Stimulated activated CD8-positive, alpha-beta memory T cell treated with anti-CD3 and anti-CD28 coated beads, Interleukin-7, amount 100 ng/mL, for 48 hours (primary cell): ENCODE measurements at places on chromosomes 16 and 17.

DNA sequence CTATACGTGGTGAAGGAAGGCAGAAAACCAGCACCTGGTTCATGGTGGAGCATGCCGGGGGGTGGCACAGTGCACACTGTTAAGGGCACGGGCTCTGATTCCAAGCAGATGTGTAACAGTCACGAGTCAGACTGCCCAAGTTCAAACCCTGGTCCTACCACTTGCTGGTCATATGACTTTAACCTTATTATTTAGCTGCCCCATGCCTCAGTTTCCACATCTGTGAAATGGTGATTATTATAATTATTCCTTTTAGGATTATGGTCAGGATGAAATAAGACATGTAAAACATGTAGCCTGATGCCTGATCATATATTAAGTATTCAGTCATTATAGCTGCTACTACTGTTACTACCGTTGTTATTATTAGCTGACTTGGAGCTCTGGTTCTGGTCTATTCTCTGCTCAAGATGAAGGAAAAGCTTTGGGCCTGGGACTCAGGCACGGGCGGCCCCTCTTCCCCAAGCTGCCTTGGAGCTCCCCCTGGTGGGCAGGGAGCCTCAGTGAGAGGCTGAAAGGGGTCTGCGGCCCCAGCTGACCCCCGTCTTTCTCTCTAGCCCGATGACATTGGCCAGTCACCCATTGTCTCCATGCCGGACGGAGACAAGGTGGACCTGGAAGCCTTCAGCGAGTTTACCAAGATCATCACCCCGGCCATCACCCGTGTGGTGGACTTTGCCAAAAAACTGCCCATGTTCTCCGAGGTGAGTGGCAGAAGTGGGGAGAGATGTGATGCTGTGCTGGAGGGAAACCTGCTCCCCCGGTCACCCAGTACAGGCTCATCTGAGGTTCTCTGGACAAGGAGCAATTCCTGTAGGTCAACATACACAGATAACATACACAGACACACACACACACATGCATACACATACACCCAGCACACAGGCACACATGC, 14.0 kb downstream of the NR1D1 start:
- DNase-seq = no peak

GRCh38 chr17:29263916-29264315, 17.3 kb downstream of the CRYBA1 start:
- DNase-seq = no peak

DNA sequence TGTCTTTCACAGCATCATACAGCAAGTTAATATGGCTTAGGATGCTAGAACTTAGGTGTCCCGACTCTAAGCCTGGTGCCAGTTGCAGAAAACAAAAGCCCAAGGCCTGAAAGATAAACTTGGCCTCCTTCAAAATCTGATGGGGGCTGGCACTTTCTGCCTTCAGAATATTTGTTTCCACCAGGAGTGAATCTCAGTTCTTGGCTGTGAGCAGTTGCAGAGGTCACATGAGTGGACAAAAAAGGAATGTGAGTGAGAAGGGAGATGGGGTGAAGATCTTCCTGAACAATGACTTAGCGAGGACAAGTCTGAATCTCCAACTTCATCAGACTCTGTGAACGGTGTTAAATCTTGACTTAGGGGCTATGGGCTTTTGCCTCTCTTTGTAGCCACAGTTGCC, 46.6 kb downstream of the HOXB1 start:
- no peak for DNase-seq

DNA sequence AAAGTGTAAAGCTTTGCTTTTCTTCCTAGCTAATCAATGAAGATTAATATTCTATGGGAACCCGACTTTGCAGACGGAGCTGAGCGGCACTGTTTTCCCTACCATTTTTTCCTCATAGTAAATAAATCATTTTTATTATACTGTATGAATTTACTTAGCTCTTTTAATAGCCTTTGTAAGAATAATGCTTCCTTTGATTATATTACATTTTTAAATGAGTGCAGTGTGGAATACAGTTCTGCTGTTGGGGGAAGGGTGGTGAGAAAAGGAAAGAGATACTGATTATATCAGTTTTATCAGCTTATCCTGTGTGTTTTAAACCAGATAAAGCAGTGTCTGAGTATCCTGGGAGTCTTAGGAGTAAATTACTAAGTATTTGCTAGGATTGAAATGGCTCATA, 221.4 kb upstream of the RBFOX1 start:
- DNase-seq = no peak

GRCh38 chr16:88448461-88449266, 4.4 kb upstream of the ZFPM1 start:
- DNase-seq = no peak

GRCh38 chr16:68660359-68660795, 15.3 kb downstream of the CDH3 start:
- DNase-seq = no peak

DNA sequence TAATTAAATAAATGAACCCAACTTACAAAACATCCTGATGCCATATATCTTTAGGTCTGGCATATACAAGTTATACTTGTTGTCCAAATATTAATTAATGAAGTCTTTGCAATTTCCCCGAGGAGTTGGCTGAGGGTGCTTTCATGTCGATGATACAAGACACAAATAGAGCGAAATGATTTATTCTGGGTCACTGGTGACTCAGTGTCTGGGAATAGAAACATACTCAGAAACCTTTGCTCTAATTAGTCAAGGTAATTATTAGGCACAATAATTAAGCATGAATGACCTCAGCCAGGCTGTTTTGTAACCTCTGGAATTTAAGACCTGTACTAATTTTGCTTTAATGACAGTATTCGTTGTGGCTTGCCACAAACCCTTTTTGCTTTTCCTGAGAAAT, 37.0 kb upstream of the HAPSTR1 start:
- DNase-seq = no peak

DNA sequence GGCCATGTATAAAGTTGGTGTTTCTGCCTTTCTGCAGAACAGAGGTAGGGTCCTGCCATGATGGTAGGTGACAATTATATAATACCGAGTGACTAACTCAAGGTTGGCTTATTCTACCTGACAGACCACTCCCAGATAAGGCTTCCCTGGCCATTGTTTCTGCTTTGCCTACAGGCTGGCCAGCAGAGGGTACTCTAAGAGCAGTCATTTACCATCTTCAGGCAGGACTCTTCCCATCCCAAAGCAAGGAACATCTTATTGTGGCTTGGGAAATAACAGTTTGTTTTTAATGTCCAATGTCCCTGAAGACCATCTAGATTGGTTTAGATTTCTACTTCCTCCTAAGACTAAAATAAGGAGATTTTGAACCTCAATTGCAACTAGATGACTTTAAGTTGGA, 74.1 kb downstream of the SNX11 start:
- no peak for DNase-seq

DNA sequence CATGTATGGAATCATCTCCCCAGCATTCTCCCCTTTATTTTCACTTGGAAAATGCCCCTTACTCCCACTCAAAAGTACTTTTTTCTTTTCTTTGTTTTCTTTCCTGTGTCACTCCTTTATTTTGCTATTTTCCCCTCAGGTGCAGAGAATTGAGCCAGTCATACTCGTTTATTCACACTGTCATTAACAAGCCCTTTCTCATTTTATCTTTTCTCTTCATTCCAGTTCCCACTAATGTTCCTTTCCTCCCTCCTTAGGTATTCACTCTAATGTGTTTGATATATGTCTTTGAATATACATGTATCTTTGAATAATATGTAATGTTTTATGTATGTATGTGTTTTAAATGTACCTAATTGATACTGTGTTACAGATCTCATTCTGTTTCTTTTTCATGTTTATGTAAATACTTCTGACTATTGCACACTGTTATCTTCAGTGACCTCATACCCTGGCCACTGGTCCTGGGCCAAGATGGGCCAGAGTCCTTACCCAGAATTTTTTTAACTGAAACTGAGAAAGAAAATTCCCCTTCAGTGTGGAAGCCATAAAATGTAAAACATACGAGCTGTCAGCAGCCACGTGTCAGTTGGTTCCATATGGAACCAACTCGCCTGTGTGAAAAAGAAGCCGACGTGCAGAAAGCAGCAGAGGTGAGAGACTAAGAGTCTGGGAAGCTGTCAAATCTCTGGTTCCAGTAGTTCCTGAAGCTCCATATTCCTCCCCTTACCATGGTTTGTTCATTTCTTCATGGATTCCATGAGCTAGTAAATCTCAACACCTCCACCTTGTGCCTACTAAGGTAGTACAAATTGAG, 5.8 kb downstream of the SRR start:
- DNase-seq = no peak

- DNase-seq = no peak
These were observed 224.2 kb downstream of the PARN start for GRCh38 chr16:14405611-14406537.

DNA sequence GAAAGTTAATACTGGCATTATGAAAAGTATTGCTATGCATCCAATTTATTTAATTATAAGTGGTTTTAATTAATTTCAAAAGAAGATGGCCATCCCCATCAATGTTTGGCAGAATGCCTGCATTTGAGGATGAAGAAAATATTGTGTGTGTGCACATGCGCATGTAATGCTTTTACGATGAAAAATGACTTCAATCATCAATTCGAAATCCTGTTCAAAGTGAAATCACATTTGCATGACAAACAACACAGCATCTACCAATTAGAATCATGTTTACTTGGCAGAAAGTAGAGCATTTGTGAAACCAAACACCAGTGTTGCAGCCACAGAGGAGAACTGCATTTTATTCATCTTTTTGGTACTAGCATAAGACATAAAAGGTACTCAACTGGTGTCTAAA, 191.9 kb upstream of the PIRT start:
- DNase-seq = no peak

DNA sequence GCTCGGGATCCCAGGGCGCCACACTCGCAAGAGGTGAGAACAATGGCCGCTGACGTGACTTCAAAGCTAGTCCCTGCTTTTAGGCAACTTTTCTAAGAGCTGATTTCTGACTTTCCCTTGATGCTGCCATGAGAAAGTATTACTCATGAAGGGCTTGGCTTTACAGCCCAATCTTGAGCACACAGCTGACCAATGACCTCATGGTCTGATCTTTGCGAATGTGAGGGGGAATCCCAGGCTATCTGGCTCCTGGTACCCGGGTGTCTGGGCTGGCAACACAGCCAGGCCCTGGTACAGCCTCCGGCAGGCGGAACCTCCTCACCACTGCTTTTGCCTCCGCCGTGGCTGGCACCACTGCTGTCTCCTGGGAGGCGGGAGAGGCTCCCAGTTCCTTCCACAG, 17.5 kb downstream of the NDUFAF8 start:
- DNase-seq = no peak

GRCh38 chr16:86578611-86579267, 390 bp downstream of the FOXL1 start:
- no peak for DNase-seq

DNA sequence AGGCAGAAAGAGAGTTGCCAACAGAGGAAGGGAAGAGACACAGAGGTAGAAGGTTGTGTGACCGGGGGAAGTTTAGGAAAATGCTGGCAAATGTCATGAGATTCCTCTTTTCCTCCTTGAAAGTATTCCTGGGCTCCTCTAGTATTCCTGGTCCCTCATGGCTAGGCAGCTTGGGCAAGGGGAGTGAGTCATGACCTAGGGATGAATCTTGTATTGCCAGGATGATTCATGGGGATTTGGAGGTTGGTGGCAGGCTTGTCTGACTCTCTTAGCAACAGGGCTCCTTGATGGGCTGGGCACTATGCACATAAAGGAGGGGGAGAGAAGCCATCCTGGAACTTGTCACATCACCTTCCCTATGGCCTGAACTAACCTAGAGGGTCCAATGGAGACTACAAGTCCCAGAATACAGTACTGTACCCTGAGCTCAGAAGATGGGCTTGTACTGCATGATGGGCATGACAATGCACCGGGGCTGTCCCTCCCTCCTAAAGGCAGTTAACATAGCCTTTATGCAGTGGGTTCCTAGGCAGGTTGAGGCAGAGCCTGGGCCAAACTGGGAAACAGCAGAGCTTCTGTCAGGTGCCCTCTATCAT, 2.1 kb upstream of the SEZ6 start:
- DNase-seq = no peak

- DNase-seq = no peak
These were observed 29.2 kb downstream of the ABCC3 start for GRCh38 chr17:50663812-50664374.

DNA sequence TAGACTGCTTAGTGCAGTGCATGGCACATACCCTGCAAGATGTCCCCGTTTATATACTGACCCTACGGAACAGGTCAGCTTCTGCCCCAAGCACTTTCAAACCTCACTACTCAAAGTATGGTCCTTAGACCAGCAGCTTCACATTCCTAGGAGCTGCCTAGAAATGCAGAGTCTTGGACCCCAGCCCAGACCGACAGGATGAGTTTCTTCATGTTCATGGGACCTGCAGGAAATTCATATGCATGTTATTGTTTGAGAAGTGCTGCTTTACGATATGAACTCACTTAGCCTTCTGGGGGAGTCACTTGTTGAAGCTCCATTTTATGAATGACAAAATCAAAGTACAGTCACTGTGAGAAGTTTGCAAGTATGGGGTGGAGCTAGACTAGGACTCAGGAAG, 82.6 kb downstream of the DYNLRB2 start:
- DNase-seq = no peak

- DNase-seq = no peak
These were observed 5.6 kb downstream of the ARRB2 start for GRCh38 chr17:4716081-4716480.

GRCh38 chr17:57595947-57596695, 149.0 kb downstream of the CCDC182 start:
- no peak for DNase-seq

GRCh38 chr16:55000595-55000994, 69.9 kb downstream of the IRX5 start:
- no peak for DNase-seq

DNA sequence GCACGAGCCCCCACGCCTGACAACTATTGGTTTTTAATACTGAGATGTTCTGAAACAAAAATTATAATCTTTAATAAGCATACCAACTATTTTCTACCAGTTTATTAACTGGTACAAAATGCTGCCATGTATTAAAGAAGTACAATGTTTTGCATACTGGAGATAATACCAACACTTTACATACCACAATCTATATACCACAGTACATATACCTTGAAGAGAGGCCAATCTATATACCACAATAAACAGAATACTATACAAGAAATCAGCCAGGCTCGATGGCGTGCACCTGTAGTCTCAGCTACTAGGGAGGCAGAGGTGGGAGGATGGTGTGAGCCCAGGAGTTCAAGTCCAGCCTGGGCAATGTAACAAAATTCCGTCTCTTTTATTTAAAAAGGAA, 9.9 kb downstream of the GPATCH8 start:
- no peak for DNase-seq

- DNase-seq = peak; percentile 19
These were observed 170.1 kb upstream of the CDH13 start for GRCh38 chr16:82456683-82457082.

GRCh38 chr17:71427801-71428200, 693.0 kb upstream of the SOX9 start:
- DNase-seq = no peak

GRCh38 chr16:57725554-57725953, 10.0 kb upstream of the KATNB1 start:
- DNase-seq = no peak

GRCh38 chr17:11412654-11413053, 171.6 kb downstream of the SHISA6 start:
- no peak for DNase-seq

DNA sequence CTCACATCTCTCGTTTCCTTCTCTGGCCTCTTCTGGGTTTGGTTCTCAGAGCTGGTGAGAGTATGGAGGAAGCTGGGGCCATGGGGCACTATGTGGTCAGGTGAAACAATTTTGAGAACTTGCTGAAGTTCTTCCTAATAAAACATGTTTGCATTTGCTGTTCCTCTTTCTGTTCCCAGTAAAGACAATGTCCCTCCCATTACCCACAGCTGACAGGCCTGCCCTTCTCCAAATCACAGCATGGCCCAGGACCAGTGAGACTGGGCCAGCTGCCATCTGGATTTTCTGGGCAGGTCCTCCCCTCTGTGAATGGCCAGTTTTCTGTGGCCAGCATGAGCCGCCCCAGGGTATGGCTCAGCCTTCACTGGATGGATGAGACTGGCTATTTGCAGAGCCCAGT, at the start of gene CD300H:
Gene CD300H, minus strand, starts transcription at position 113 of the 400 bp plus-strand sequence.
- DNase-seq = no peak
